ENCODE measurements at places on chromosomes 13 and 19. TPM values are rescaled to one million over a fixed set of nuclear protein-coding genes. Genes with fewer than 3 reads are reported as not detected.

DNA sequence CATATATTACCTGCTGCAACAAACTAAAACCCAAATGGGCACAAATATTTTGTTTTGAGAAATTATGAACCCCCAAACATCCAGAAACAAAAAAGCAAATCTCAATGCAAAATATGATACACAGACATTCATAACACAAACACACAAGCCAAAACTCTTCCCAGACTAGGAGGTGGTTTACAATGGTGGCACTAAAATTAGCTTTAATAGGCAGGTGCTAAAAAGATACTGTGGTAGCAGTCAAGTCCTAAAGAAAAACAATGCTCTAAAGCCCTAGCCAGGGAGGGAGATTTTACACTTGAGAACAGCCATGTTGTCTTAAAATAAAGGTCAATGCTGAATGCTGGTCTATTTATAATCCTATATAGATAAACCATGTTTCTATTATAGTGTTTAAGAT, 65.0 kb downstream of the DOCK9 start:
- no peak for DNase-seq
- no peak overlapping the region for H3K27ac ChIP-seq
- H3K4me1 ChIP-seq: no peaks in the 10 kb centered on the region
- peaks cover 3% of the 10 kb centered on the region for H3K36me3 ChIP-seq
- no peak overlapping the region for H3K4me3 ChIP-seq
- H3K27me3 ChIP-seq: no peaks in the 10 kb centered on the region

DNA sequence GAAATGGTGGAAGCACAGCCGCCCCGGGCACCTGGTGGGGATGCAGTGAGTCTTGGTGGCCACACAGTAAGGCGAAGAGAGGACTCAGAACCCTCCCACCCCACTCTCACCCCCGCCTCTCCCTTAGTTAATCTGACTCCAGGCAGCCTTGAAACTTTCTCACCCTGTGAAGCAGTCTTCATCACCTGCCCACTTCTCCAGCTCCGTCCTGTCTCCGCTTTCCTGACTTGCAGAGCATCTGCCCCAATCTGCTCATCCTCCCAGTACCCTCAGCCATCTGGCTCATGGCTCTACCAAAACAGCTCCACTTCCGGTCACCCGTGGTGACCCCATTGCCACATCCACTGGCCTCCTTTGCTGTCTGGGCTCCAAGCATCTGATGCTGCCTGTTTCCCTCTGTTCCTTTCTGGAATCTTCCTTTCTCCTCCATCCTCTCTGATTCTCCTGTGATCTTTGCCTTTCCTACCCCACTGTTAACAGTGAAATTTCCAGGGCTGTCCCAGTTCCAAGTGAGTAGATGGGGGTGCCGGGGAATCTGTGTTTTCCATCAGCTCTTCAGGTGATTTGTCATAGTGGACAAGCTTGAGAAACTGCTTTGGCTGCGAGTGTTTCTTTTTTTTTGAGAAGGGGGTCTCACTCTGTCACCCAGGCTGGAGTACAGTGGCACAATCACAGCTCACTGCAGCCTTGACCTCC, 4.3 kb downstream of the USF2 start:
- no peak overlapping the region for H3K27ac ChIP-seq
- no peak overlapping the region for H3K4me3 ChIP-seq
- no peaks in the 10 kb centered on the region for H3K4me1 ChIP-seq
- H3K27me3 ChIP-seq: no peaks in the 10 kb centered on the region
- peaks cover 9% of the 10 kb centered on the region for H3K36me3 ChIP-seq
- no peak for DNase-seq

- no peak overlapping the region for H3K4me3 ChIP-seq
- H3K27ac ChIP-seq: no peak overlapping the region
- no peak for DNase-seq
- no peaks in the 10 kb centered on the region for H3K36me3 ChIP-seq
- H3K27me3 ChIP-seq: no peaks in the 10 kb centered on the region
- H3K4me1 ChIP-seq: no peaks in the 10 kb centered on the region
These were observed 1674.2 kb downstream of the PCDH9 start for GRCh38 chr13:65555962-65556361.

The NCAN gene
- total RNA-seq: 0.13 TPM

The KLK14 gene
- total RNA-seq: 0.22 TPM

The NXNL1 gene
- not detected for total RNA-seq

The TMEM59L gene
- 5.9 TPM for total RNA-seq

Data from kidney (tissue), 22 donors.